Fibroblast of gingiva (primary cell): ENCODE measurements at places on chromosomes 3 and 15.
A peak's percentile ranks its signal among the peaks of the same experiment; 100 is the strongest.

- no peak for DNase-seq
Measured at GRCh38 chr15:56920367-56920627, 1.9 kb downstream of the TCF12 start.

GRCh38 chr3:95887114-95887513 is 927.3 kb upstream of the EPHA6 start:
- DNase-seq: no peak

GRCh38 chr3:49718858-49719213 is 648 bp downstream of the AMIGO3 start:
- no peak for DNase-seq

- DNase-seq: no peak
Measured at GRCh38 chr3:4139462-4140140, 163.6 kb upstream of the SETMAR start.

GRCh38 chr3:97125902-97126499 is 311.6 kb downstream of the EPHA6 start:
- no peak for DNase-seq

DNA sequence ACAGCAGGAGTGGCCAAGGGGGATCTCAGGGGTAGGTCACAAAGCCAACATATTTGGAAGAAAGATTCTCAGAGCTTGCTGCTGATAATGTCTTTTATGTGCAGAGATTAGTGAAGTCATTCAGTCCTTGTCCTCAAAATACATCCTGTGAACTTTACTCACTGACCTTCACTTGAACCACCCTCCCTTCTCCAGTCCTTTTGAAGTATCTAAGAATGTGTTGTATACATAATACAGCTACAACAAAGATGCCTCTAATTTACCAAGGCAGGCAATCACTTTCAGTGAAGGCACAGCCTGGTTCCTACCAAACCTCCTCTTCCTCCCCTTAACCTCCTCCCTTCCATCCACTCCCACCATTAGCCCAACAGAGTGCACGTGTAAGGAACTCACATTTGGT is 38.3 kb downstream of the ETV5 start:
- no peak for DNase-seq

DNA sequence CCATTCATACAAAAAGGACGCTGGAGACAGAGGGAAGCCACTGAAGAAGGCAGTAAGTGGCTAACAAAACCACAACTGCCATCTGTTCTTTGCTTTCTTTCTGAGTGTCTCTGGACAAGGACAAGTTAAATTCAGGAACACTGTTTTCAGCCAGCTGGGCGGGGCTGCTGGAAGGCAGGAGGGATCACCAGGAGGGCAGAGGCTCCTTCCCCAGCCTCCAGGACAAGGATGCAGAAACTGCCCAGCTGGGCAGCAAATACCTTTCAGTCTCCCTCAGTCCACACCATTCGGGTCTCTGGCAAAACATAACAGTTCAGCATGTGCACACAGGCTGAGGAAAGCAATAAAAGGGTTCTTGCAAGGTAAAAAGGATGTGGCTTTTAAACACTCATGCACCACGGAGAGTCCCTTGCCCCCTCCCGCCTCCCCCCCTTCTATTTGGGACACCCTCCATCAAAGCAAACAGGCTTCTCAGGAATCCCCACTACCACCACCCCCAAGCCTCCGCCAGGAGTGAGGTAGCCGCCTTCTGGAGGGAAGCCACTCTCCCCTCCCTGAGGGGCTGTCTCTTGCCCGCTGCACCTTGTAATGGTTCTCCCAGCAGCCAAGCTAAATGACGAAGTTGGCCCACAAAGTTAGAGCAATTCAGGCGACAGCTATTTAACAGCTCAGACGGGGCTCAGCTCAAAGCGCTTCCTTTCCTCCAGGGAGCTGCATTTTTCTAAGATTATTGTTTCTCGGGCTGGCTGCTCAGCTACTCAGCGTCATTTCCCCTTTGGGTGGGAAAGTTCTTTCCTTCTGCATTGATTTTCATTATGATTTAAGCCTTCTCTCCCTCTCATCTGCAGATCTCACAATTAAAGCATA is 3.8 kb downstream of the HEG1 start:
- peak; percentile 73 for DNase-seq

DNA sequence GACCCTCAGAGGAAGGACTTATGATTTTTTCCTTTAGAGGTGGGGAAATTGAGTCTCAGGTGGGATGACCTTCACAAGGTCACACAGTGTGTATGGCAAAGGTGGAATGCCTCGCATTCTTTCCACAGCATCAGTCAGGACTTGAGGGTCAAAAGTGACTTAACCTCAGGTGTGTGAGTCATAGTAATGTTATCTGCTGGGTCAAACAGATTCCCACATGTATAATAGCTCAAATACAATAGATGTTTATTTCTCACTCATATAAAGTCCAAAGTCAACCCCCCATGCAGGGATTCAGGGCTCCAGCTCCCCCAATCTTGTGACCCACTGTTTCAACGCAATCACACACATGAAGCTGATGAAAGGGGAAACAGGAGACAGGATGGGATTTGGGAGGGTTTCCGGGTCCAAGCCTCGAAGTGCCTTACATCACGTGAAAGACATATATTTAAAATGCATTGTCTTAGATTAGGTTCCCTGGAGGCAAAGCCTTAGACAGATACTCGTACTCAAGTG is 34.0 kb upstream of the CCDC174 start:
- DNase-seq: no peak

GRCh38 chr3:11016727-11017126 is 24.2 kb downstream of the SLC6A1 start:
- DNase-seq: no peak

GRCh38 chr3:25683410-25683809 is 18.7 kb upstream of the TOP2B start:
- no peak for DNase-seq

GRCh38 chr3:24686808-24687207 is 192.2 kb upstream of the THRB start:
- peak; percentile 29 for DNase-seq

GRCh38 chr3:10560060-10560861 is 54.9 kb upstream of the ATP2B2 start:
- no peak for DNase-seq

- peak; percentile 62 for DNase-seq
Measured at GRCh38 chr15:49830391-49830790, 209.5 kb downstream of the DTWD1 start.

DNA sequence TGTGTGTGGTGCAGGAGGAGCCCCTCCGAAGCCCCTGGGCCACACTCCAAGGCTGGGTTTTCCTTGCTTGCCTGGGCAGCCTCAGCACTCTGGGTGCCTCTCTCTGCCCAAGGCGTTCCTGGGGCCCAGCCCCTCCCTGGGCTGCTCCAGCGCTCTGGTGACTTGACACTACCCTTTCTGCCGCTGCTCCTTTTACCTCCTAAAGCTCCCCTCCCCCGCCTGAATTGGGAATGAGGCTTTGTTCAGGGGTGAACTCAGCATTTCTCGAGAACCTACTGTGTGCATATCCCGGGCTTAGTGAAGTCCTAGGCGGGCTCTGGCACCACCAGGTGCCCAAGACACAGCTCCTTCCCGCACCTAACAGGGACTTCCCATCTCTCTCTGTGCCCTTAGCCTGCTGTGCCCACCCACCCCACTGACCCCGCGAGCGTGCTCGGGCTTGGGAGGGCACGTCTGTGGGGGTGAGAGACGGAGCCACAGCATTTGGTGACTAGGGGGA is 1.2 kb upstream of the BAHD1 start:
- DNase-seq: no peak

- peak; percentile 64 for DNase-seq
Measured at GRCh38 chr3:189304465-189305351, 132.9 kb downstream of the TPRG1 start.

DNA sequence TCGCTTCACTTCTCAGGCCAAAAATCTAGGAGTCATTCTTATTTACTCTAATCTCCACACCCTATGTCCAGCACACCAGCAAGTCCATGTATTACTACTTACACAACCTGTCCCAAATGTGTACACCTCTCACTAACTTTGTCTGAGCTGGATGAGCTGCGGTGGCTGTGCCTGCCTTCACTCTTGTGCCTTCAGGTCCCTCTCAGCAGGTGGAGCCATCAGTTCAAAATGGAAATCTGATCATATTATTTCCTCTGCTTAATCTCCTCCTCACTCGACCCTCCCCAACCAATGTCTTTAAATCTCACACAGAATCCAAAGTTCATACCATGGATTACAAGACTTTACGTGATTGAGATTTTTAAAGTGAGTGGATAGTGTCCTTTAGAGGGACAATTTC is 82.8 kb downstream of the SSR3 start:
- DNase-seq: no peak

DNA sequence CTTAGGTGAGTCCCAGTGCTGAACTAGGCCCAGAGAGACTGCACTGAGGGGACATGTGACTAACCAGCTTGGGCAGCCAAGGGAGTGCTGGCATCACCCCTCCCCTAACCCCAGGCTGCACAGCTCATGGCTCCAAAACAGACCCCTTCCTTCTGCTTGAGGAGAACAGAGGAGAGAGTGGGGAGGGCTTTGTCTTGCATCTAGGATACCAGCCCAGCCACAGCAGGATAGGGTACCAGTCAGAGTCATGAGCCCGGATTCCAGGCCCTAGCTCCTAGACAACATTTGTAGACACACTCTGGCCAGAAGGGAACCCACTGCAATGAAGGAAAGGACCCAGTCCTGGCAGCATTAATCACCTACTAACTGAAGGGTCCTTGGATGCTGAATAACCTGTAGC is 49.9 kb upstream of the PLSCR4 start:
- no peak for DNase-seq

GRCh38 chr3:130933801-130934345 is 40.0 kb downstream of the ATP2C1 start:
- peak; percentile 51 for DNase-seq

- no peak for DNase-seq
Measured at GRCh38 chr3:32428092-32429068, 36.7 kb downstream of the CMTM7 start.

GRCh38 chr3:109874896-109875708 is 537.8 kb upstream of the DPPA4 start:
- no peak for DNase-seq

- DNase-seq: peak; percentile 24
Measured at GRCh38 chr15:61080221-61081026, 148.7 kb downstream of the RORA start.

DNA sequence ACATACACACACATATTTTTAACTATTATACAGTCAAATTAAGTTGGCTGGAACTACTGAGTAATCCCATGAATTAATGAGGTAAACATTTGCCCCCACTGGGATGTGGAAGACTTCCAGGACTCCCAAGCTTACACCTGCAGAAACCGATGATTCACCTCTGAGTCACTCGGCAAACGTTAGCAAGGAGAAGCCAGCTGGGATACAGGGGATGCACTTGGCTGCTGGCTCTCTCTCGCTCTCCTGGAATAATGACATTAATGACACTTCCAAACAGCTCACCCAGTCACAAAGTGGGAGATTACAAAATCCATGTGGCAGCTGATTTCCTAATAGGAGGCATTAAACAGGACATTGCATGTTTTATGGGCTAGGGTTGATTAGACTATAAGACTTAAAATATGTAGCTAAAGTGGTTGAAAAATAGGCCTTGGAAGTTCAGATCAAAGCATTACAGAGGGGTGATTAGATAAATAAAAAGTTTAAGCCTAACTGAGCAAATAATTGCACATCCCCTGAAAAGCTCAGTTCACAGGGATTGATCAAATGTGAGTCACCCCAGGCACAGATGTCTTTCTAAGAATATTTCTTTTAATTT is 500.9 kb downstream of the SOX2 start:
- no peak for DNase-seq

GRCh38 chr3:110811050-110811449 is 260.6 kb upstream of the NECTIN3 start:
- DNase-seq: peak; percentile 34

- no peak for DNase-seq
Measured at GRCh38 chr3:159892171-159892795, 96.4 kb upstream of the IL12A start.

GRCh38 chr15:99436542-99437314 is 129.1 kb upstream of the MEF2A start:
- DNase-seq: no peak

GRCh38 chr3:53863145-53863544 is 16.8 kb downstream of the IL17RB start:
- DNase-seq: no peak

DNA sequence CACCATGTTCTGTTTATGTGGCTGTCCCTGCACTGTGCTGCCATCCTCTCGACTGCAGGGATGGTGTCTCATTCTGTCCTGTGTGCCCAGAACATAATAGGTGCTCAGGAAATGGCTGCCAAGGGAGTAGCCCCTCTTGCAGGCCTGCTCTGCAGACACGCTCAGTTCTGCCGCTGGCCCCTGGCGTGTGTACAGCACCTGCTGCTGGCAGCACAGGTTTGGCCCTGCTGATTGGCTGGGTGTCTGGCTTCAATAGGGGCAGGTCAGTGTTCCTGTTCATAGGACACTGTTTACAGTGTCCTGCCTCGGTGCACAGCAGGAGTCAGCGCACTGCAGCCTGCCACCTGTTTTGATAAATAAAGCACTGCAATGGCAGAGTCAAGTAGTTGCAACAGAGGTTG is 146.9 kb downstream of the DNAJB8 start:
- no peak for DNase-seq

GRCh38 chr3:30317561-30317960 is 288.8 kb upstream of the TGFBR2 start:
- DNase-seq: no peak

DNA sequence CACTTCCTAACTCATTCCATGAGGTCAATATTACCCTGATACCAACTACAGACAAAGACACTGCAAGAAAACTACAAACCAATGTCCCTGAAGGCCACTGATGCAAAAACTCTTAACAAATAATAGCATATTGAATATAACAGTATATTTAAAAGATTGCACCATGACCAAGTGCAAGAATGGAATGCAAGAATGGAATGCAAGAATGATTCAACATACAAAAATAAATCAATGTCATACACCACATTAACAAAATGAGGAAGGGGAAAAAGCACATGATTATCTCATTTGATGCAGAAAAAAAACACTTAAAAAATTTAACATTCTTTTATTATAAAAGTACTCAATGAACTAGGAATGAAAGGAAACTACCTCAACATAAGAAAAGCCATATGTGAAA is 463.1 kb upstream of the NECTIN3 start:
- peak; percentile 44 for DNase-seq

DNA sequence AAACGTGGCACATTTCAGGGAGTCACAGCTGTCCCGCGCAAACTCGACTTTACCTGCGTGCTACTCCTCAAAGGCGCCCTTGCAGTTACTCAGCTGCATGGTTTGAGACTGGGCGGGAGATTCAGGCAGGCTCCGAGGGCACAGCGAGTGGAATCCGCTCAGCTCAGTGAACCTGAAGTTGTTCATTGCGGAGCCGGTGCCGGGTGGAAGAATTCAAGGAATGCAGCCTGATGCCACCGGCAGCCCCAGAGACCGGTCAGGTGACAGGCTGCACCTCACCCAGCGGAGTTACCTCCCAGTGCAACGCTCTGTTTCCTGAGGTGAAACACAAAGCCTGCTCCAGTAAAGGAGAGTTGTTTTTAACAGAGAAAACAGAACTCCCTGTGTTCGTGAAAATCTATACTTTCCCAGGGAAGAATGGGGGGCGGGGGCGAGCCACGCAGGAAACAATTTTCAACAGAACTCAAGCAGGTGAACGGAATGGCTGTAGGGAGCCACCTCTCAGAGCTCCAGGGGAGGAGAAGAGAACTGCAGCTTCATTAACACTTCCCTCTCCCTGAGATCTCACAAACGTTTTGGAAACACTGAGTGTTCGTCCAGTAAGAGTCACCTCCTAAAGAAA is 3.8 kb downstream of the VEPH1 start:
- DNase-seq: no peak
